Head of caudate nucleus (tissue), 42 donors: ENCODE measurements at places on chromosomes 1 and 21.

DNA sequence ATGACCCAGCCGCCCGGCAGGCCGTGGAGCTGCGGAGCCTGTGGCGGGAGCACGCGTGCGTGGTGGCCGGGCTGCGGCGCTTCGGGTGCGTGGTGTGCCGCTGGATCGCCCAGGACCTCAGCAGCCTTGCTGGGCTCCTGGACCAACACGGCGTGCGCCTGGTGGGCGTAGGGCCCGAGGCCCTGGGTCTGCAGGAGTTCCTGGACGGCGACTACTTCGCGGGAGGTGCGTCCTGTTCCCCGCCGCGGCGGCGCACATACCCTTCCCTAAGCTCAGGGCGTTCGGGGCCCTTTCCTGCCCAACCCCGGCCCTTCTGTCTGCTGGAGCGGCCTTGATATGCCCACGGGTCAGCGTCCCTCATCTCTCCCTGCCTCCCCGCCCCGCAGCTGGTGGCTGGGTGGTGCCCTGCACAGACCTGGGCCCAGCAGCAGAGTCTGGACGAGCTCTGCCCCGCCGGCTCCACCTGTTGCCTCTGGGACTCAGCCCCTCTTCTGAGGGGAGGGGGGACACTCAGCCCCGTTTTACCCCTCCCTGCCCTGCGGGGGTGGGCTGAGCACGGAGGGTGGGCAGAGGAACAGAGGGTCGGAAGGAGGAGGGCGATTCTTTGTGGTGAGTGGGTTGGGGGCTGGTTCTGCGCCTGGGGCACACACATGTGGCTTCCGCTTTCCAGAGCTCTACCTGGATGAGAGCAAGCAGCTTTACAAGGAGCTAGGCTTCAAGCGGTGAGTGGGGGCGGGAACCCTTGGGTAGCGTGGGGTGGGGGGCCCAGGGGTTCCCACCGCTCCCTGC, 688 bp downstream of the PRXL2B start:
- no peak for DNase-seq

DNA sequence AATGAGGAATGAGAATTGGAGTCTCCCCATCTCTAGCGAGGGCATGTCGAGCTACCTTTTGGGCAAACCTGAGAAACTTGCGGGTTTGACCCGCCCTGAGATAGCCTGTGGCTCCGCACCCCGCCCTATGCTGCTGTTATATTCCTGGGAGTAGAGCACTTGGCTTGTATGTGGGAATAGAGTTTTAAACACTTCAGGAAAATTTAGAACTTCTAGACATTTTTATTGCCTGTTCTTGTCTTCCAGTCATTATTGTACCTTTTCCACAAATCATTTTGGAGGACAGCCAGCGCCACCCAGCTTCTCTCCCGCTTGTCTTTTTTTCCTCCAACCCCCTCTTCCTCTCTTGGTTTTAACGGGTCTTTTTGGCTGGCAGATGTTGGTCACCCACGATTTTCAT, 738 bp downstream of the GNPAT start:
- DNase-seq = peak; percentile 63

DNA sequence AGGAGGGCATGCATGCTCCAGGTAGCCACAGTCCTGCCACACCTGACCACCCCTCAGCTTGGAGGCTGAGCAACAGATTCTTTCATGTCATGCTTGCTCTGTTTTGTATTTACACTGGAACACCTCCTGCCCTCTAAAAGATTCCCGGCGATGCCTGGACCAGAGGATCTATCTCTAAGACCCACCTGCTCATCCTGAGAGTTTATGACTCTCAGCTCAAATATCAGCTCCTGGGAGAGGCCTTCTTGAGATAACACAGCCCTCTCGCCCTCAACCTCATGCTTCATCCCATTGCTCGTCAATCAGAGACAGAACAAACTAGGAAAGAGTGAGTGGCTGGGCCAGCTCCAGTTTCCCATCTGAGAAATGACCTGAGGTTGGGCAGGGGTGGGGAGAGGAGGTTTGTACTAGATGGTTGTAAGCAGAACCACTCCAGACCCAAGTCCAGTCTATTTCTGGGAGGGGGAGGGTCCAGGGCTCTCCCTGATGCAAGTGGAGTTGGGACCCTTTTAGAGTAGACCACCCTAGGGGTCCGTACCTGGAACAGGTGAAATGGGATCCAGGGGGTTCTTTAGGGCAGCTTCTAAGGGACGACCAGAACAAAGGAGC, 524.5 kb downstream of the MATN1 start:
- DNase-seq = no peak

DNA sequence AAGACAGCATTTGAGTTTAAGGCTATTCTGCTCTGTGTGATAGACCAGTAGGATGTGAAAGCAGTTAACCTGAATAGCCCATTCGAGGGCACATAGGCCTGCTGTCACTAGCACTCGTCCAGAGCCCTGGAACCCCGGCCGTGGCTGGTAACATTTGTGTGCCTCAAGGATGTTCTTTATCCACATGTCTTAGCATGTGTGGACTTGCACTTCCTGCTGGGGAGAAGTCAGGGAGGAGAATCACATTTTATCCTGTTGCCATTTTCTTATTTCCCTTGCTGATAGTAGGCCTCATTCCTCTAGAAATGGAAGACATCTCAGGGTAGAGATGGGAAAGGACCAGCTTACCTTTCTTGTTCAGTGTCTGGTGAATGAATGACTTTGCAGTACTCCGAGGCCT, 54.7 kb downstream of the VPS13D start:
- no peak for DNase-seq

- DNase-seq = no peak
Observed at GRCh38 chr1:54190526-54190925, 9.3 kb downstream of the CYB5RL start.

DNA sequence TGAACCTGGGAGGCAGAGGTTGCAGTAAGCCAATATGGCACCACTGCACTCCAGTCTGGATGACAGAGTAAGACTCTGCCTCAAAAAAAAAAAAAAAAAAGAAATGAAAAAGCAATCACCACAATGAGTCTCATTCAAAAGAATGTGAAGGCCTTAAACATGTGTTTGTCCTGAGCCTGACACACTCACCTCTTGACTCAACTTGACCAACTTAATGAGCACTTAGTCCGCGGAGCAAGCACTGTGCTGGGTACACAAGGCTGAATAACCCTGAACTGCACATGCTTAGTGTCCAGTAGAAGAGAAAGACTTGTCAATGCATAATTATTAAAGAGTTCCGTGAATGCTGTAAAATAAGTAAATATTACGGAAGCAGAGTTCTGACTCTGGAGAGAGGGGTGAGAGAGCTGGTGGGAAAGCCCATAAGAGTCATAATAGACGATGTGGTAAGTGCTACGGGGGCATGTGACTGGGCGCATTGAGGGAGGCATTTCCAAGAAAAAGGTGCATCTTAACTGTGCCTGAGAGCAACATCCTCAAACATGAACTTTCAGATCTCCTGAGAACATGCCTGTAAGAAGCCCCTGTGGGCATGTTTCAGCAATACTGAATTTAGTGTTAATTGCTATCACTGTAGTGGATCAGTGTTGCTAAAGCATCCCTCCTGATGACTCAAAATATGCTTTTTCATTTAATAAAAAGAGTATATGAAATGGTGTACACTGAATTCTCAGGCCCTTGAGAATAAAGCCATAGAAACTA, 27.2 kb downstream of the MCOLN2 start:
- no peak for DNase-seq

- no peak for DNase-seq
Observed at GRCh38 chr1:178609015-178609414, 96.1 kb downstream of the TEX35 start.

DNA sequence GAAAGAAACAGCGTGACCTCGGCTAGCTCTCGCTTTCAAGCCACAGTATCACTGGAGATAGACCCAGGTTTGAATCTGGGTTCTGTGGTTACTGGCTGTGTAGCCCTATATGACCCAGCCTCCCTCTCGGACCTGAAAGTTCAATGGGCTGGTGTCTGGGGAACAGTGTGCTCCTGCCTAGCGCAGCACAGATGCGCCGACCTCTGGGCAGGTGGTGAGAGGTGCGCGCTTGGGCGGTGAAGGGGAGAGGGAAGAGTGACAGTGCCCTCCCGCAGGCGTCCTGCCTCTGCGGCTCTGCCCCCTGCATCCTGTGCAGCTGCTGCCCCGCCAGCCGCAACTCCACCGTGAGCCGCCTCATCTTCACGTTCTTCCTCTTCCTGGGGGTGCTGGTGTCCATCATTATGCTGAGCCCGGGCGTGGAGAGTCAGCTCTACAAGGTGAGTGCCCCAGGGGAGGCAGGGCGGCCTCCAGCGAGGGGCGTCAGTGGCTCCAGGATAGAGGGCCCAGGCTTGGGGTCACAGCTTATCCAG, 10.5 kb downstream of the SERINC2 start:
- no peak for DNase-seq

- no peak for DNase-seq
Observed at GRCh38 chr1:195569934-195570333, 1038.3 kb downstream of the KCNT2 start.

- no peak for DNase-seq
Observed at GRCh38 chr21:42565886-42566523, 52.4 kb downstream of the SLC37A1 start.

DNA sequence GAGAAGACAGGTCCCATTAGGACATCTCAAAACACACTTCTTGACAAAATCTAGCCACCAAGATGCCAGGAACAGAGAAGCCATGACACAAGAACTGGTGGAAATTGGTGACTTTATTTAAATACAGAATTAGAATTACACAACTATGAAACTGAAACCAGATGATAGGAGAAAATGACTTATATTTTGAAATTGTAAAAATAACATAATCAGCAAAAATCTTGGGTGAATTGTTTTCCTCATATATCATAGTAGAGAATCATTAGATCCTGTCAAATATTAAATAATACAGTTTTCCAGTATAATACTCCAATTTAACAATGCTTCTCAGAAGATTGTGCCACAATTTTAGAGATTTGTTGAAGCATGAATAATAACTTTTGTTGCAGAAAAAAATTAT, 81.5 kb upstream of the MROH9 start:
- DNase-seq = no peak
